Bone marrow (tissue), 2 donors: ENCODE measurements at places on chromosomes 4 and X.

DNA sequence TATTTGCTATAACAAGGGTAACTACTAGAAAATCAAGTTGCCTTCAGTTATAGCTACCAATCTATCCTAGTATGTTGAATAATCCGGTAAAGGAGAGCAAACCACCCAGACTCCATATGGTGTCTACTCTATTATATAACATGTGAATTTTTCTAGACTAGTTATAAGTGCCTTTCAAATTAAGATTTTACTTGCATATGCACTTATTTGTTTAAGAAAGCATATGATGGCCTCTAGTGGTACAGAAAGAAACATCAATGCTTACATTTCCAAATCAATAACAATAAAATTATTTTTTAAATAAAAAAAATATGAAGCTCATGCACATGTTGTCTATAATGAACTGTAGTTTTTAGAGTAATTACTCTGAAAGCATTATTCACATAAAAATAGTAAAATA lies 1516.4 kb upstream of the PABPC4L start:
- DNase-seq: no peak

DNA sequence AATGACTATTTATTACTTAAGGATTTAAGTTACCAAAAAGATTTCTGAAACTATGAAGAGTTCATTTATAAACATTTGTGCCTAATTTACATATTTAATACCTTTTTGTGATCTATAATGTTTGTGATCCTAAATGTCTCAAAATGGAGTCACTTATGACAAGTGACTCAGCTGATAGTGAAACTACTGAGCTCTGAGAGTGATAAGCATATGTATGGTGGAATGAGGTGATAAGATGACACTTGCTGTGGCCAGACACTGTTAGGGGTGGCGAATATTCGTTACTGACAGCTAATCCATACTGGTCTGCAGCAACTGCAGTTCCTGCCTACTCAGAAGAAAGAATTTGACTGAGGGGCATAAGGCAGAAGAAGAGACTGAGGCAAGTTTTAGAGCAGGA lies 5.5 kb upstream of the NXF3 start:
- no peak for DNase-seq

DNA sequence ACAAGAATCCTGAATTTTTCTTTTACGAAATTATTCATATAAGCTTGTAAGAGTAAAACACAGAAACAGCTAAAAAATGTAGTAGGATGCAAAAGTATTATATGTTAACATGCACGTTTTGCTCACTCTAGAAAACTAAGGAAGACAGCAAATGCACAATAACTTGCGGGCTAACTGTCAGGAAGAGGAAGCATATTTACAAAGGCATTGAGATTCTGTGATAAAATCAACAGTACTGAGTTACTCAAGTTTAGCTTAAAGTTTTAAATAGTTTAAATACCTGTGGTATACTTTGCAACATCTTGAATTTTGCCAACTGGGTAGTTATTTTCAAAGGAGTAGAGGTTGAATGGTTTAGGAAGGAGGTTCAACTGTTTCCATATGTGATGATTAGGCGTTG lies 37.0 kb downstream of the SH2D1A start:
- no peak for DNase-seq

DNA sequence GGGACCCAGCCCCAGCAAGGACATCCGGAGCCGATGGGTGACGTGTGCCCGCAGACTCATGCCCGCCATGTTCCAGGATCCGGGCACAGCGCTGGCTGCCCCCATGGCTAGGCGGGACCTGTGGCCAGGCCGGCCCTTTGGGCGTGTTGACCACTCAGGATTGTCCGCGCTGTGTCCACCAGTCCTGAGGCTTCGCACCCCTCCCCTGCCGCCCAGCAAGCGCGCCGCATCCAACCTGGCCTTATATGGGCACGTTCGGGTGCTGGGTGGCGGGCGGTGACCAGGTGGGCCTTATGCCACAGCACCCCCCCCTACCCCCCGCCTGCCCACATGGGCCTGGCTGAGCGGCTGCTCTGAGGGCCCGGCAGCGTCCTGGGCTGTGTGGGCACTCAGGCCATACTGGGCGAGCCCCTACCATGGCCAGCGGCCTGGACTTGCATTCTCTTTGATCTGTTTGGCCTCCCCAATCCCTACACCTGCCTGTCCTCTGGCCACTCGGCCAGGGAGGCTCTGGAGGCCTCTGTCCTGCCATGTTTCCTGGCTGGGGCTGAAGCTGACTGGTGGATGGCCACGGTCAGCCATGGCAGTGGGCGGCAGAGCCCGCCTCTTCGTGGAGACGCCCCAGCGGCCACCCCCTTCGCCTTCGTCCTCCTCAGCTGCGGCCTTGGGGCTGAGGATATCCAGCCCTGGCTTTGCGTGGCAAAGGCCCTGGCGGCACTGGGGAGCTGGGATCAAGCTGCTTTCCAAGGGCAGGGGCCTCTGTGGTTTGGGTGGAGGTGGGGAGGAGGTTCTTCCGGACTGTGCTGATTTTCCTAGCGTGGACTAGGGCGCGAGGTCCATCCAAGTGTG lies 2.0 kb downstream of the FGFRL1 start:
- no peak for DNase-seq

GRCh38 chr4:68593112-68593511 lies 17.0 kb upstream of the UGT2B17 start:
- DNase-seq: no peak

DNA sequence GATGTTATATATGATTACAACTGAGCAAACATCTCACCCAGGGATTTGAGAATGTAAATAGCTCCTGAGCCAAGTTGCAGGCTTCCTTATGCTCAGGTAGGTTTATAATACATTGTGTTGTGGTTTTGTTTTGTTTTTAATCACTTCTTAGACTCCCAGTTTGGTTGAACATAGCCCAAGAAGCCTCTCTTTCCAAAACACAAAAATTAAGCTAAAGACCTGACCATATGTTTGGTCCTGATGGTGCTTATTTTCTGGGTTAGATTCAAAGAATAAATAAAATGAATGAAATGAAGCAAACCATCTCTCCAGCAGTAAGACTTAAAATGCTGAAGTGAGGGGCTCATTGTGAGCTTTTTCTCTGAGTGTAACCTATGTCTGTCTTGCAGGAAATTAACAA lies 93.5 kb downstream of the GRXCR1 start:
- no peak for DNase-seq

GRCh38 chr4:26152056-26152455 lies 168.8 kb upstream of the RBPJ start:
- DNase-seq: no peak

- no peak for DNase-seq
Observed at GRCh38 chr4:5812506-5813229, 80.2 kb downstream of the CRMP1 start.

- DNase-seq: no peak
Observed at GRCh38 chrX:111354496-111354895, 57.5 kb downstream of the DCX start.

DNA sequence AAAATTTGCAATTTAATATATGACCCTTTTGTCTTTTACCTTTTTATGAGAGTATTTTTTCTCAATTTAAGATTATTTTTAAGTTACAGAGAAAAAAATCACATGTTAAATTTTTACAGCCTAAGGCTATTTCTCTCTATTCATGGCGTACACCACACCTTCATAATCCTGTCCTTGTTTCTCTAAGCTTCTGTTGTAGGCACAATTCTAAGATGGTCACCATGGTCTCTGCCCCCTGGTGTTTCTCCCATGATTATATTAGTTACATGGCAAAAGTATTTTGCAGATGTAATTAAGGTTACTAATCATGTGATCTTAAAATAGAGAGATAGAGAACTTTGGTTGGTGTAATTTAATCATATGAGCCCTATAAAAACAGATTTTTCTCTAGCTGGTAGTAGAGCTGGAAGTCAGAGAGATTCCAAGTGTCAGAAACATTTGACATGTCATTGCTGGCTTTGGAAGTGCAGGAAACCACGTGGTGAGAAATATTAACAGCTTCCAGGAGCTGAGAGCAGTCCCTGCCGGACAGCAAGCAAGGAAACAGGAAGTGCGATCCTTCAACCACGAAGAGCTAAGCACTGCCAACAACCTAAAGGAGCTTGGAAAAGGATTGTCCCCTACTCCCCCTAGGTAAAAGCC lies 89.8 kb downstream of the EIF4E start:
- no peak for DNase-seq

GRCh38 chr4:45438047-45438446 lies 685.8 kb downstream of the GABRG1 start:
- no peak for DNase-seq

- DNase-seq: no peak
Observed at GRCh38 chr4:73875401-73875800, 6.2 kb downstream of the CXCL1 start.

- DNase-seq: no peak
Observed at GRCh38 chr4:122259849-122260248, 107.7 kb downstream of the BLTP1 start.

DNA sequence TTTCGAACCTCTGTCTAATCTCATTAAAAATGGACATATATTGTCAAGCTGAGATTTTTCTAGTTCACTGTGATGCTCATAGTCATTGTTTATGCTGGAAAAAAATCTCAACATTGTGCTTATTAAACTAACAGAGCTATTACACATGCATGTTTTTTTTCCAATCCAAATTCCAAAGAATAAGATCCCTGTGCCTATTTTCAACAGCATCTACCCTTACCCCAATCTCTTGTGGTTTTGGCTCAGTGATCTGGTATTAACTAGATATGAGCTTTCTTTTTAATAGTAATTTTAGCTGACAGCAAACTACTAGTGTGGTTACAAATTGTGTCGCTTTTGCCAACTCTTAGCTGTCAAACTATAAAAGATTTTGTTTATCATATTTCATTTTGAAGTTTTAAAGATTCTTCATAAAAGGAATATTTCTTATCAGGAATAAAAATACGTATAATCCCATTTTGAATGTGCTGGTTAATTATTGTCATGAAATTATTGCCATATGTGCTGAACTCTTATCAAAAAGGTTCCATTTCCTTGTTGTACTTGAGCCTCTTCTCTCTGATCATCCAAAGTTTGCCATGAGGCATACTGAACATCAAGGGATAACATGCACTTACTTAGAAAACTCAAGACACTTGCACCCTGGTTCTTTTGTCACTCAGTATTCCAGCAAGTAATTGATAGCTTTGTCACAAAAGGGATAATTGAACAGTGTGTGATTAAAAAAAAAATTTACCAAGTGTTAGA lies 241.2 kb downstream of the ARHGAP24 start:
- no peak for DNase-seq

- DNase-seq: no peak
Observed at GRCh38 chrX:153926552-153926857, 441 bp upstream of the ARHGAP4 start.

- DNase-seq: no peak
Observed at GRCh38 chr4:33780952-33781791, 2463.1 kb downstream of the ARAP2 start.

- no peak for DNase-seq
Observed at GRCh38 chr4:88396681-88397080, 18.0 kb downstream of the HERC6 start.

- no peak for DNase-seq
Observed at GRCh38 chr4:169243825-169244609, 26.7 kb downstream of the SH3RF1 start.

DNA sequence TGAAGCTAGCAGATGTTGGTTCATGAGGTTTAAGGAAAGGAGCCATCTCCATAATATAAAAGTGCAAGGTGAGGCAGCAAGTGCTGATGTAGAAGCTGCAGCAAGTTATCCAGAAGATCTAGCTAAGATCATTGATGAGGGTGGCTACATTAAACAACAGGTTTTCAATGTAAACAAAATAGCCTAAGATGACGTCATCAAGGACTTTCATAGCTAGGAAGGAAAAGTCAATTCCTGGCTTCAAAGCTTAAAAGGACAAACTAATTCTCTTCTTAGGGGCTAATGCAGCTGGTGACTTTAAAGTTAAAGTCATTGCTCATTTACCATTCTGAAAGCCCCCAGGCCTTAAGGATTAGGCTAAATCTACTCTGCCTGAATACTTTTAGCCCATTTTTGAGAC lies 141.9 kb downstream of the MID1IP1 start:
- no peak for DNase-seq

- DNase-seq: no peak
Observed at GRCh38 chr4:61485056-61485455, 284.9 kb downstream of the ADGRL3 start.

DNA sequence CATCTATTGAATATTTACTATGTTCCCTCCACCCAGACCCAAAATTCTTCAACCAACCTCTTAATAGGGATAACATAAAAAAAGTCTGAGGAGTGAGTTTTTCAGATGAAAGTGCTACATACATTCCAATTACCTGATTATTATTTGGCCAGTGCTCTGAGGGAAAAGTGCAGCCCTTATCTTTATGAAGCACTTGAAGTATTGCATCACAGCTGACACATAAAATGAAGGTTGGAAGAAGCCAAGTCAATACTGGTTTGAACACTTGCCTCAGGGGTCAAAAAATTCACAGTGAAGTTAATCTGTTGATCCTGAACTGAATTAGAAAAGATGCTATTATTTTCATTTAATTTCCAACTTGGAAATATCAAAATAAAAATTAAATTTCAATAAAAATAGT lies 498.9 kb downstream of the INPP4B start:
- no peak for DNase-seq

DNA sequence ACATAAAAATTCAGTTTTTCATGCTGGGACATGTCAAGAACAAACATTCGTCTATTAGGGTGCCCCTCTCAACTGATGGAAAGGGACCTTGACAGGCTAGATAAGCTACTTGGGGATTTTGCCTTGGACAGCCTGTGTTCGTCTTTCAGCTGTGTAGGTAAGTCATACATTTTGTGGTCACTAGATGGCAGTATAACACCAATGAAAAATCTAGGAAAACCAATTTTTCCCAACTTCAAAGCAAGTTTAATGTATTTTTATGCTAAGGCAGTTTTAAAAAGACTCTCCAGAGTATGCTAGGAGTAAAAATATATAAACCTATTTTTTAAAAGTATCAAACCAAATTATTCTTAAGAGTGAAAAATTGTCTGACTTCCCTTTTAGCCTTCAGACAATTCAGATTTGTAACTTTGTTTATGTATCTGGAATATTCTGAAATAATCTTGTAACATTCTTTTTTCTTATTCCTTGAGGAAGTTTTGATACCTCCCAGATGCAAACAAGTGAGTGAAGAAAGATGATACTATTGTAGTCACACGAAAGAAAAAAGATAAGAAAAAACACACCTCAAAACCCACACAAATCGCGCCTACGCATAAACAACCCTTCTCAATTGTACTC lies 158.3 kb downstream of the CPE start:
- no peak for DNase-seq

GRCh38 chr4:41217374-41217773 lies 3.0 kb upstream of the APBB2 start:
- DNase-seq: no peak

- peak; percentile 47 for DNase-seq
Observed at GRCh38 chrX:20547611-20548051, 280.9 kb upstream of the RPS6KA3 start.

GRCh38 chr4:76055016-76055415 lies 19.1 kb upstream of the CXCL11 start:
- no peak for DNase-seq
